ENCODE measurements at places on chromosomes 7 and 10.

DNA sequence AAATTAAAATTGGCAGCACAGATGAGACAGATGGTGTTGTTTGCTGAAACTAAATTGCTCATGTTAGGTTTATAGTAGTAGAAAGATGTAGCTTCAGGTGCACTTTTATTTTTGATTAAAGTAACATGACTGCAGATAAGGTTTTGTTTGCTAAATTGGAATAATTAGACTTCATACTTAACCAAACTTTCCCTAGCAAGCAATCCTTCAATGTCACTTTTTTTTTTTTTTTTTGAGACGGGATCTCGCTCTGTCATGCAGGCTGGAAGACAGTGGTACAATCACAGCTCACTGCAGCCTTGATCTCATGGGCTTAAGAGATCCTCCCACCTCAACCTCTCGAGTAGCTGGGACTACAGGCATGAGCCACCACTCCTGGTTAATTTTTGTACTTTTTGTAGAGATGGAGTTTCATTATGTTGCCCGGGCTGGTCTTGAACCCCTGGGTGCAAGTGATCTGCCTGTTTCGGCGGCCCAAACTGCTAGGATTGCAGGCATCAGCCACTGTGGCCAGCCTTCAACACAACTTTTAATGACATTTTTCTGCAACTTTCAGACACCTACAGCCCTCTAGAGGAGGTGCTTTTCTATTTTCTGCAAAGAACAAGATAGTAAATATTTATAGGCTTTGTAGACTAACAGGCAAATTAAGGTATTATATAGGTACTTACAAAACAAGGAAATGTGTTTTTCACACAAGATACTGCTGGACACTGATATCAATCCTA lies 84.8 kb upstream of the CCNY start:
- no peak for DNase-seq

DNA sequence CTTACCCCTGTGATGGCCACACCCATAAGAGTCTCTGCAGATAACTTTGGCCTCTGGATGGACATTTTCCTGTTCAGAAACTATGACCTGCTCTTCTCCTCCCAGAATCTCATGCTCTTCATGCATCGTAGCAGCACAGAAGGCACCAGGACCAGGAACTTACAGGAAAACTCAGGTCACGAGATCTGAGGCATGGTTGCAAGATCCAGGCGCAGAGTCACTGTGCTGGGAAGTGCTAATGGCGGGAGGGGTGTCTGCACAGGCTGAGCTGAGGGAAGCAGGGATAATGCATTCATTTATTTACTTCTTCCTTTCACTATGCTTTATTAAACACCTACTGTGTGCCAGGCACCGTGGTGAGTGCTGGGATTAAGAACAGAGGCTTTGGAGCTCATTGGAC lies 48.2 kb upstream of the LOXL4 start:
- no peak for DNase-seq

DNA sequence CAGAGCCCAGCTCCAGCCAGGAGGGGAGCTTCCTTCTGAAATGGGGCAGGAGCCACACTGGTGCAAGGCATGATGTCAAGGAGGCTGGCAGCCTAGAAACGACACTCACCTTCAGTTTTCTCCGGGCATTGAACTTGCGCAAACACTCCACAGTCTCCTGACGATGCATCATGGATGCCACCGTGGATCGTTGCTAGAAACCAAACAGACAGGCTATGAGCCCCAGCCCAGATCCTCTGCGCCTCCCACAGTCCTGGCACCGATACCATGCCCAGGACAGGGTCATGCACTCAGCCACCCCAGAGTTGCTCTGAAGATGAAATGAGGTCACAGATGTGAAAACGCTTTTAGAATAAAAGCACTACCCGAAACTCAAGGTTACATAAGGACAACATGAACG lies 31.0 kb upstream of the NDST2 start:
- no peak for DNase-seq

GRCh38 chr10:37535459-37536246 lies 321.8 kb downstream of the ZNF248 start:
- no peak for DNase-seq

GRCh38 chr7:16471933-16472332 lies 6.4 kb upstream of the SOSTDC1 start:
- DNase-seq: no peak

GRCh38 chr7:29320577-29320976 lies 126.0 kb downstream of the CHN2 start:
- no peak for DNase-seq

GRCh38 chr10:109029870-109030269 lies 893.4 kb downstream of the XPNPEP1 start:
- no peak for DNase-seq

DNA sequence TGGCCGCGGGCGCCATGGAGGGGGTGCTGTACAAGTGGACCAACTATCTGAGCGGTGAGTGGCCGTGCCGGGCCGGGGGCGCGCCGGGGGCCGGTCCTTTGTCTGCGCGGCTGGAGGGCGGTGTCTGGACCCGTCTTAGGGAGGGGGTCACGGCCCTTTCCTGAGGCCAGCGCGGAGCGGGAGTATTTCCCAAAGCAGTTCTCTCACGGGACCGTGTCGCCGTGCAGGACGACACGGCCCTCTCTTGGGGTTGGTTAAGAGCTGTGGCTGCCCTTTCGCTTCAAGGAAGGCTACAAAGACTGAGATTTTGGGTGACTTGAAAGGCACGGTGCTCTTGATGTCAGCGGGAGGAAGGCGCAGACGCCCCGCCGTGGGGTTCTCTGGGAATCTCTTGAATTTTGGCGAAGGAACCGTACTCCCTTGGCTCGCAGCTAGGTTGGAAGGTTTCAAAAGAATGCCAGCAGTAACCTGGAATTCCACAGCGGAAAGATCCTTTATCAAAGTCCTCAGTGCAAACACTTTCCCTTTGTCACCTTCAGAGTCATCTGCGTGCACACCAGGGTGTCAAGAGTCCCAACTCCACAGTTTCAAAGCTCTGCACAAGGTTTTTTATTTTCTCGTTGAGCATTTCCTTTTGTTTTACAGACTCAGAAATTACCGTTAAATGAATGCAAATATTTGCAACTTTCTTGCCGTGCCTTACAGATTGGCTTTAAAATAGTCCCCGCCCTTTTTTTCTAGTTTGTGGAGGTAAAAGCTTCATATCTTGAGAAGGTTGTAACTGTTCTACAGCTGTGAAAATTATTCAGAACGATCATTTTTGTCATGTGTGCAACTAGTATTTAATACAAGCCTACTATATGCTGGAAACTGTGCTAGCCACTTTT lies 780 bp downstream of the PLEKHA8 start:
- no peak for DNase-seq

- DNase-seq: no peak
Observed at GRCh38 chr7:121105262-121105661, 116.8 kb downstream of the CPED1 start.

DNA sequence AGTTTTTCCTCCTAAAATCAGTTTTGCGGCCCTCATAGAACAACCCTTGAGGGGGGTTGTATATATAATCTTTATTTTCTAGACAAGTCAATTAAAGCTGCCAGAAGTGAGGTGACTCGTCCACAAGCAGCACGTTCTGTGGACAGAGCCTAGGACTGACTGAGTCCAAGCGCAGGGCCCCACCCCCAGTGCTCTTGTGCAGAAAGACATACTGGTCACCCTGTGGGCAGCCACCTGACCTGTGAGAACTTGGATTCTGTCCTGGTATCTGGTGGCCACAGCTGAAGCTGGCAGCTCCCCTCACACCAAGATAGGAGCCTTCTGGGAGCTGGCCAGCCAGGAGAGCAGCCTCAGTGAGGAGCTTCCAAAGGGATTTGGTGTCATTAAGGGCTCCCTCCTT lies 89.3 kb downstream of the GRK5 start:
- no peak for DNase-seq

- no peak for DNase-seq
Observed at GRCh38 chr10:100886963-100887362, 25.8 kb upstream of the SLF2 start.

DNA sequence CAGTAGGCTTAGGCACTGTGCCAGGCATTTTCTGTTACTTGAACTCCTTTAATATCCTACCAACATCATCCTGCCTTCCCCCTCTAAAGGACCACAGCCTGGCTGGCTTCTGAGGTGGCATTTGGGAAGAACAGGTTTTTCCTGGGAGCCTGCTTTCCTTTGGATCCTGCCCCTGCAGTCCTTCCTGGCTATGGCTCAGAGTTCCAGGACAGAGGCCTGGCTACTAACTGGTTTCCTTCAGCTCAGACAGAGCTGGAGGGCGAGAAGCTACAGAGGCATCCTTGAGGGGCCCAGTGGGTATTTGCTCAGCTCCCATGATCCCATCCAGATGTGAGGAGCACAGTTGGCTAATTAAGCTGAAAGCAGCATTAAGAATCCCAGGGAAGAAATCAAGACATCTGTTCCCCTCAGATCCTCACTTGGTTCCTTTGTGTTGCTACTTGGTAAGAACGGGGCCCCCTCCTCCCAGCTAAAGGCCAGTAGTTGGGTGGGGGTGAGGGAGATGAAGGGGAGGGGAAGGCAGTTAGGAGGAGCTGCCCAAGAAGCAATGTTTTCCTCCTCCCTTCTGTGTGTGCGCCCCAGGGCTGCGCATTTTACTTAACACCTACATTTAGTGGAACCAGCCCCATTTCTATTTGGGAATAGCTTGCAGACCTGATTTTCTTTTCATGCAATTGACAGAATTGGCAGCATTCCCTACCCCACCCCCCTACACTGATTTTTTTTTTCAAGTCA lies 142.6 kb upstream of the SORCS3 start:
- no peak for DNase-seq

- no peak for DNase-seq
Observed at GRCh38 chr7:8200717-8201116, 61.2 kb downstream of the ICA1 start.

DNA sequence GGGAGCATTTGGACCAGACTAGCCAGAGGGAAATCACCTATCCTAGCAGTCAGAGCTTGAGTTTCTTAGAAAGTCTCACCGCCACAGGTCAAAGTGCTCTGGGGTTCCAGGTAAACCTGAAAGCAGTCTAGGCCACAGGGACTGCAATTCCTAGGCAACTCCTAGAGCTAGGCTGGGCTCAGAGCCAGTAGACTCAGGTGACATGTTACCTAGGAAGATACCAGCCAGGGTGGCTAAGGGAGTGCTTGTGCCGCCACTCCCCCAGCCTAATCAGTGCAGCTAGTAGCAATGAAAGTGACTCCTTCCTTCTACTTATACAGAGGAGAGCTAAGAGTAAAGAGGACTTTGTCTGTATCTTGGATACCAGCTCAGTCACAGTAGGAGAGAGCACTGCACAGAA lies 348.7 kb upstream of the HPS1 start:
- DNase-seq: no peak

DNA sequence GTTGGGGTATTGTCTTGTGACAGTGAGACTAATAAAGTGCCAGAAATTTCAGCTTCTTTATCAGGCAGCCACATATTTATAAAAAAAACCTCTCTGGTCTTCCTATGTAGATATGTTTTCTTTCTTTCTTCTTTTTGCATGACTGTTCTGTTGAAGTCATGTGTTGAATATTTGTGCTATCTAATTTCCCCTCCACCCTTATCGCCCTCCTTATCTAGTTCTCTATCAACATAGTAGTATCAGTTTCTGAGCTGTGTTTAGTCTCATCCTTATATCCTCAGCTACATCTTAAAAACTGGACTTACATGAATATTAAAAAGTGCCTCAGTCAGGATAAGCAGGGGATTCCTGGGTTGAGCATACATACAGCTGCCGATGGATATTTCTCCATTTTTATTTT lies 53.9 kb downstream of the SEMA3D start:
- DNase-seq: no peak

DNA sequence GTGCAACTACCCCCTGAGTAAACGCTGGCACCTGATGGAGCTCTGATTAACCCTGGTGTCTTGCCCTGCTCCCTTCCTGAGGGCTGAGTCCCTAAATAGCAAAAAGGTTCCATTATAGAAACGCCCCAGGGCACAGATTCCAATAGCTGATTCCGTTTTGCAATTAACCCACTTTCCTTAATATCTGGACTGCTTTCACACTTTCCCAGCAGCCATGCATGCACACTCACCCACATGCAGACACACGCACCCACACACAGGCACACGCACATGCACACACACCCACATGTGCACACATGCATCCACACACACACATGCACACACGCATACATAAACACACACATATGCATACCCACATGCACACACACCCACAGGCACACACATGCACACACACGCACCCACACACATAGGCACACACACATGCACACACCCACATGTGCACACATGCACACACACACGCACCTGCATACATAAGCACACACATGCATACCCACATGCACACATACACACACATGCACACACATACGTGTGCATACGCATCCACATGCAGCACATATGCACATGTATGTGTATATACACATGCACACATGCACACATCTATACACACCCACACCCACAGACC lies 129.3 kb downstream of the PAXIP1 start:
- DNase-seq: no peak

DNA sequence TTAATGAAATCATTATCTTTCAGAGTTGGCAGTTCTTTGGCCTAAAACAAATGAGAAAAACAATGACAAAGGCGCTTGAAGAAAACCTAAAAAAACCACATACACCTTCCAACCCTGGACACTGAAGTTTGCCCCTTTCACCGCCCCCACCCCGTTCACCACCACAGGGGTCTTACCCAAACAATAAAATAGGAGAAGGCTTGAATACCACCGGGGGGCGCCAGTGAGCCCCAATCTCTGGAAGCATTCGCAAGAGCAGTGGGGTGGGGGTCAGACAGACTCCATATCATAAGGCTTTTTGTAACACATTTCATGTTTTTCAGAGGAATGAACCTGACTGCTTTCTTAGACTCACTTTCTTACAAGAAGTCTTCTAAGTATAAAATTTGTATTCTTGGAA lies 163.6 kb downstream of the PIP4K2A start:
- no peak for DNase-seq

DNA sequence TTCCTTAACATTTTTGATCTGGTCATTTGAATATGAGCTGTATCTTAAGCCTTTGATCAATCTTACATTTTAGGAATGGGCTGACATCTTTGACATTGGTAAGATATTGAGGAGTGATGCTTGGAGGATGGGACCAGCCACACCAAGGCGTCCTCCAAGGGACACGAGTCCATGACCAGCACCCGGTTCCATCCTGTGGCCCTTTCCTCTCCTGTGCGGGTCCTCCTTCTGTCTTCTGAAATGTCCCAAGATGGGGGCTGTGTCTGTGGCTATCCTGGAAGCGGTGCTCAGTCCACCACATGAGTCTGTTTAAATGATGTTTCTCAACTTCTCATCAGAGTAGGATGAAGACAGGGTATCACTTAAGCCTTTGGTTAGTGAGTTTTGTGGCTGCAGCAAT lies 67.3 kb upstream of the SHH start:
- no peak for DNase-seq

DNA sequence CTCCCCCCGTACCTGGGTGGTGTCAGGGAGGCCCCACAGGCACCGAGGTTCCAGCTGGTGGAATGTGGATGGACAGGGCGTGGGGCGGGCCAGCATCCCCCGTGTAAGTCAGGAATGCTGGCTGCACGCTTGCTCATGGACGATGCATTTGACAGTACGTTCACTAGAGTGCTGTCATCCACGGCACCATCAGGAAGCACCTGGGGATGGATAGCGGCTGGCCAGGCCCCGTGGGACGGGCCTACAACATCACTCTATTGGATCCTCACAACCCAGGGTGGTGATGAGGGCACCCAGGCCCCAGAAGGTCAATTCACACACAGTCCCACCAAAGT lies 63.6 kb downstream of the INSIG1 start:
- no peak for DNase-seq

All from fibroblast of skin of left quadriceps (primary cell).